Activated gamma-delta T cell treated with Interleukin-2 at 50 U/mL for 16 hours (primary cell): ENCODE measurements at places on chromosomes 6 and 20.
A peak's percentile ranks its signal among the peaks of the same experiment; 100 is the strongest.

DNA sequence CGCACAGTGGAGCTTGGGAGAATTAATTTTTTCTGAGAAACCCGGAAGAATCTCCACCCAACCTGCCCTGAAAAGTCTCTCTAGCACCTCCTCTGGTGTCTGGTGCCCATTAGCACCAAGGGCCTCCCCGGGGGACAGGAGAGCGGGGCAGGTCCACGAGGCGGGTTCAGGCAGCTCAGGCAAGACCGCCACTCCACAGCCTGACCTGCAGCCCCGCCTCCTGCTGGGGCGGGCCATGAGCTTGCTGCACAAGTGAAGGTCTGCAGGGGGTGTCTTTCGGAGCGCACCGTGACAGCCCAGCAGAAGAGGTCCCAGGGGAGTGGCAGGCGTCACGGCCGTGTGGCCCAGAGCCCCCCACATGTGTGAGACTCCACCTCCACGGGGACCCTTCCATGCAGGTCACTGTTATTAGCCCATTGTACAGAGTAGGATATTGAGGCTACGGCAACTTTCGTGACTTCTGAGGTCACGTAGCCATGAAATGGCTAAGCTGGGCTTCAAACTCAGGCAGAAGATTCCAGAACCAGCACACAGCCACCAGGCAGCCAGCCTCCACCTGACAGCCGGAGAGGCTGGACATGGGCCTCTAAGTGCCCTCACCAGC is 63.9 kb upstream of the SLCO4A1 start:
- no peak for DNase-seq

GRCh38 chr6:125432963-125433362 is 131.2 kb upstream of the HDDC2 start:
- DNase-seq = no peak

DNA sequence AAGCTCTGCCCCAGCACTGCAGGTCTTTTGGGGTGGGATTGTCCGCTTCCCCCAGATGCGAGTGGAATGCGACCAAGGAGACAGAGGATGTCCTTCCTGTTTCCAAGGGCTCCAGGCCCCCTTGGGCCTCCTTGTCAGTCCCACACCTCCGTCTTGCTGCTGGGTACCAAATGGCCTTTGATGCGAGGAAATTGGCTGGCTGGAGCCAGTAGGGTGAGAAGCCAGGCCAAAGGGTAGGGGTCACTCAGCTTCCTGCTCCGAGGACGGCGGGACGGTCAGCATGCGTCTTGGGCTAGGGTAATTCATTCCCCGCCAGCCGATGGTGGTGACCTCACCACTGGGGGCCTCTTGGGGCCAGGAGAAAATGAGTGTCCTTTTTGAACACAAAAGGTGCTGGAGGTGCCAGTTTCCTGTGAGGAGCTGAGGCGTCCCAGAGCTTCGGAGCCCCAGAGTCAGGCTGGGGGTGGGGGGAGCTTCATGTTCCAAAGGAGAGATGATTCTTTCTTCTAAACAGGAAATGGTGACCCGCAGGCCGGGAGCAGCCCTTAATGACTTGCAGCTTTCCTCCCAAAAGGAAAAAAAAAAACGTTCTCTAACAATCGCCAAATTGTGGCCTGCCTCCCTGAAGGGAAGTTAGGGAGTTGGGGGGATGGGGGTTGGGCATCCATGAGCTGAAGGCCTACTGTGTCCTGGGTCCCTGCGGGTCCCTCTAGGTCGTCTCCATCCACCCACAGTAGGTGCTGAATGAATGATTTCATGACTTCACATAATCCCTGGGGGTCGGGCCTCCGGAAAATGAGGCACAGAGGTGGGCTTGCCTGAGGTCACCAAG is 6.7 kb downstream of the SNAI1 start:
- DNase-seq = no peak

GRCh38 chr20:44025756-44026155 is 111.1 kb downstream of the TOX2 start:
- no peak for DNase-seq

- no peak for DNase-seq
These were observed 10.5 kb downstream of the AURKA start for GRCh38 chr20:56381501-56381900.

DNA sequence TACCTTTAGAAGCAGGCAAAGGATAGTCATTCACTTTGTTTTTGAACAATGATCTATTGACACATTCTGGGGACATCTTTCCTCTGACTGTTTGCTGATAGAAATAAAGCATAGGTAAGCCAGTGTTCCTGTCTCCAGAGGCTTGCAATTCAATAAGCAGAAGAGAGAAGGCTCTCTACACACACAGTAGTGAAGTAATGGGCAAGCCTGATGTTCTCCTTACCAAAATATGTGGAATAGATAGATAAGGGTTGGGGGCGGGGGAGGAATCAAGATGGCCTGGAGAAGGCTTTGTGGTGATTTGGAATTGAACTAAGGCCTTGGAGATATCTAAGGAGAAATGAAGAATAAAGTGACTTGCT is 27.3 kb downstream of the PAQR8 start:
- DNase-seq = no peak

- DNase-seq = no peak
These were observed 139.8 kb downstream of the F13A1 start for GRCh38 chr6:6180684-6181083.

DNA sequence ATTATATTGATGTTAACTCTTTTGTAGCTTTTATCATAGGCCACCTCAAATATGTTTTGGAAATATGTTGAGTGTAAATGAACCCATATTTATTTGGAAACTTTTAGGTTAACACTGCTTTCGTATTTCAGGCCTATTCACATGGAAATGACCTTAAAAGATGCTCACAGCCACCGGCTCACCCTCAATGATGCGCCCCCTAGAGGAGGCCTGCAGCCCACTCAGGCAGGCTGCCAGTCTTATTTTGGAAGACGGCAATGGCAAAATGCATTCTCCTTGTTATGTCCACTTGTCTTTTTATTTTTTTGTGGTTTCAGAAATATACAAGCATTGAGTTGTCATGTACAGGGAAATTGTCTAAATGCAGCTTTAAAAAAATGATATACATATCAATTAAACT is 869.7 kb downstream of the PHF3 start:
- no peak for DNase-seq

- DNase-seq = no peak
These were observed 138.1 kb upstream of the PLN start for GRCh38 chr6:118410001-118410400.

DNA sequence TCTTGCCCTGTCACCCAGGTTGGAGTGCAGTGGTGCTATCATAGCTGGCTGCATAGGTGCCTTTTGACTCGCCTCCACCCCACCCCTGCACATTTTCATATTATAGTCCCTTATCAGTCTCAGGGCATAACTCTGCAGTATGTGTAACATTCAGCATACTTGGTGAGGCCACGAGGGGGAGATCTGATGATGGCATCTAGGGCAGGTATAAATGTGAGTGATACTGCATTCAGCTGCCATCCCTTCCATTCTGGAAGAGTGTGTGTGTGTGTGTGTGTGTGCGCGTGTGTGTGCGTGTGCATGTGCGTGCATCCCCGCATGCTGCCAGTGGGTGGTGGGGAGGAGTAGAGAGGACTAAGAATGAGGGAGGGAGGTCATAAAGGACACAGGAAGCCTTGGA is 81.4 kb downstream of the JARID2 start:
- peak; percentile 47 for DNase-seq

GRCh38 chr6:1527073-1527457 is 82.7 kb upstream of the FOXC1 start:
- no peak for DNase-seq
